ENCODE measurements at places on chromosomes 5 and 9. TPM values are rescaled to one million over a fixed set of nuclear protein-coding genes. Genes with fewer than 3 reads are reported as not detected.

The SPOCK1 gene
- 12.3 TPM for total RNA-seq

The CATSPER3 gene
- not detected for total RNA-seq

GRCh38 chr5:7493081-7493480 lies 97.1 kb downstream of the ADCY2 start:
- DNase-seq, result no peak

DNA sequence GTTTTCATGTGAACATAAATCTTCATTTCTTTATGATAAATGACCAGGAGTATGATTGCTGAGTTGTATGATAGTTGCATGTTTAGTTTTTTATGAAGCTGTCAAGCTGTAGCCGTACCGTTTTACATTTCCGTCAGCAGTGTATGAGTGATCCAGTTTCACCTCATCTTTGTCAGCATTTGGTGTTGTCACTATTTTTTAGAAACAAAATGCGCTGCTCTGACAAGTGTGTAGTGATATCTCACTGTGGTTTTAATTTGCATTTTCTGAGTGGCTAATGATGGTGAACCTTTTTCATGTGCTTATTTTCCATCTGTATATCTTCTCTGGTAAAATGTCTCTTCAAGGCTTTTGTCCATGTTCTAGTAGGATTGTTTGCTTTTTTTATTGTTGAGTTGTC lies 6.7 kb upstream of the SPATA31D1 start:
- DNase-seq, result no peak
